ENCODE measurements at places on chromosomes 1 and 21. TPM values are rescaled to one million over a fixed set of nuclear protein-coding genes. Genes with fewer than 3 reads are reported as not detected.
A peak's percentile ranks its signal among the peaks of the same experiment; 100 is the strongest.

GRCh38 chr1:23904748-23905357, 8.3 kb downstream of the CNR2 start:
- ATAC-seq: peak; percentile 95
- H3K4me3 ChIP-seq: no peak overlapping the region
- H3K4me1 ChIP-seq: peaks cover 7% of the 10 kb centered on the region
- peaks cover 42% of the 10 kb centered on the region for H3K27me3 ChIP-seq

GRCh38 chr1:25757846-25758185, 42.2 kb upstream of the SELENON start:
- no peaks in the 10 kb centered on the region for H3K27me3 ChIP-seq
- no peak overlapping the region for H3K27ac ChIP-seq
- no peak for ATAC-seq

DNA sequence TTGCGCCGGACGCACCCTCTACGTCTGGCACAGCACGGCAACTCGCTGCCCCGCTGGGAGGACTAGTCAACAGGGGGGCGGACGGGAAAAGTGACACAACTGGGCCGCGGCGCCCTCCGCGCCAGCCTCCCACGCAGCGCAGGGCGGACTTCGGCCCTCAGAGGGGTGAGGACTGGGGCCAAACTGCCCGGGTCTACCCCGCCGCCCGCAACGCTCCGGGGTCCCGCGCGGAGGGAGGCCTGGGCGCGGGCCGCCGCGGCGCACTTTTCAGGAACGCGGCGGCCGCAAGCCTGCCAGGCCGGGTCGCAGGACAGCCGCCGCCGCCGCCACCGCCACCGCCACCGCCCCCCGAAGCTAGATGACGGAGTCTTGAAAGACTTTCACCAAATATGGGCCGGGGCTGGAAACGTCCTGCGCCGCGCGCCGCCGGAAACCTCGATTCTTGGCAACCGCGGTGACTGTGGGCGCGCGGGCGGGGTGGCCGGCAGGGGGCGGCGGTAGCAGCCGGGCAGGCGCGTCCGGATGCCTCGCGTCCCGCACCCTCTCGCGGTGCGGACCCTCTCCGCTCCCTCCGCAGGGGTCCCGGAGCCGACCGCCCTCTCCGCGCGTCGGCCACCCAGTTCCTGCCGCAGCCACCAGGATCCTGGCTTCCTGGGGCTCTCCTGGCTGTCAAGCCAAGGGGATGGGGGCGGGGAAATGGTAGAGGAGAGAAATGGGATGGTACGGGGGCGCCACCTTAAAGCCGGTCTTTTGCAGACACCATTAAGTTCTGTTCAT, 3.7 kb upstream of the CCN1 start:
- no peak overlapping the region for H3K27ac ChIP-seq
- H3K27me3 ChIP-seq: peaks cover 68% of the 10 kb centered on the region
- H3K36me3 ChIP-seq: peaks cover 2% of the 10 kb centered on the region
- H3K4me3 ChIP-seq: peak overlapping the region; percentile 63
- H3K4me1 ChIP-seq: peaks cover 7% of the 10 kb centered on the region

CRP gene
- not detected for total RNA-seq

BEST4 gene
- total RNA-seq: 2.0 TPM
